EL (cell line): ENCODE measurements at places on chromosomes 7 and 10.

GRCh38 chr10:2475711-2476217, 591.6 kb upstream of the PFKP start:
- no peak for DNase-seq

DNA sequence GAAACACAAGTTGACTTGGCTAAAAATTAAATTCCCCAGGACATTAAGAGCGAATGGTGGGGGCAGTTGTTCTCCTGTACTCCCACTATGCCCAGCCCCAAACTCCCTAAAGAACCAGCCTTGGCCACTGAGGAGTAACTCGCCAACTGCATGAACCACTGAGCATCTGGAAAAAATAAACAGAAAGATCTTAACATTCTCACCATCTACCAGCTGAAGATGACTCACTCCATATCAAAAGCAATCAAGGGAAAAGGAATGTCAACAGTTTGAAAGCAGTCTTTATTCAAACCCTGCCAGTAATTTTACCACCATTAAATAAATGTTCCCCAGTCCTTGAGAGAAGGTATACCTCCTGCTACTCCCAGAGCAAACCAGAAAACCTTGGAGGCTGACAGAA, 45.4 kb downstream of the CTTNBP2 start:
- peak; percentile 60 for DNase-seq

DNA sequence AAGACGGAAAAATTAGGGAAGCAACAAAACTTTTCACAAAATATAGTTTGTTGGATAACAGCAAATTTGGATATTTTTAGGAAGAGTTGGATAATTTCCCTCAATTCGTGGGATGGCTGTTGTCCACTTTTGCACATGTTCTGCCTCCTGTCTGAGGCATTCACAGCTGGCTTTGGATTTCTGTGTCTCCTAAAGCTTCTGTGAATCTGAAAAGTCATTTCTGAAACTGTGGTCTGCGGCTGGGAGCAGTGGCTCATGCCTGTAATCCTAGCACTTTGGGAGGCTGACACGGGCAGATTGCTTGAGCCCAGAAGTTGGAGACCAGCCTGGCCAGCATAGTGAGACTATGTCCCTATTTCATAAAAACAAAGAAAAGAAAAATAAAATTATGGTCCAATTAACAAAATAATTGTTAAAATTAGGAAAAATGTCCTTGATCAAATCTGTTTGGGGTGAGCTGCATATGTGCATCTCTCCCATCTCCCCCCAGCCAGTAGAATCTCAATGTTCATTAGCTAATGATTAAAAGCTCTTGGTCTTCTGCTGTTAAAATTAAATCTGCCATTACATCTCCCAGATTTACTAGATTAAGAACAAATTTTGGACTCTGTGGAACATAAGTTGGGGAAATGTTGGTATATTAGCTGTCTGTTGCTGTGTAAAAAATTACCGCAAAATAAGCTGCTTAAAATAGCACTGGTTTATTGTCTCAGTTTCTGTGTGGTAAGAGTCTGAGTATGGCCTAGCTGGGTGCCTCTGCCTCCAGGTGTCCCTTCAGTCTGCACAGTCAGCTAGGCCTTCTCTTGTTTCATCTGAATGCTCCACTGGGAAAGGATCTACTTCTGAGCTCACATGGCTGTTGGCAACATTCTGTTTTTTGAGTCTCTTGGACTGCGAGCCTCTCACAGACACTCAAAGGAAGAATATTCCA, 332.0 kb upstream of the FZD1 start:
- no peak for DNase-seq

- peak; percentile 29 for DNase-seq
These were observed 55.8 kb downstream of the RASGEF1A start for GRCh38 chr10:43211030-43211429.

- peak; percentile 38 for DNase-seq
These were observed 1.9 kb downstream of the VGF start for GRCh38 chr7:101163279-101164070.

DNA sequence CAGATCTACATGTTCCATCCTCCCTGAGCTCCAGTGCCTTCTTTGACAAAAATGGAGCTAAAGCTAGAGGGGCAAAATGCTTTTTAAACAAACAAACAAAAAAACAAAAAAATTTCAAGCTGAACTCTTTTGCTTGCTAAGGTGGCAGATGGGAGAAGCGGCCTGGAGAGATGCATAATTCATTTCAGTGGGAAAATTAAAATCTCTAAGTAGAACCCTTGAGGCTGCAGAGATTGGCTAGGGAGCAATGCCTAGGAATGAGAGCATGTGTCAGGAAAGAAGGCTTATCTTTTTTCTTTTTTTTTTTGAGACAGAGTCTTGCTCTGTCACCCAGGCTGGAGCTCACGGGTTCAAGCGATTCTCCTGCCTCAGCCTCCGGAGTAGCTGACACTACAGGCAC, 46.4 kb upstream of the SAMD8 start:
- no peak for DNase-seq

- no peak for DNase-seq
These were observed 13.0 kb upstream of the SCART1 start for GRCh38 chr10:133440633-133441285.
